ENCODE measurements at places on chromosomes 7 and 10.
A peak's percentile ranks its signal among the peaks of the same experiment; 100 is the strongest.

GRCh38 chr10:81251457-81252115 is 623.4 kb upstream of the NRG3 start:
- no peak for DNase-seq

GRCh38 chr10:12943425-12943824 is 58.1 kb downstream of the CCDC3 start:
- DNase-seq = no peak

GRCh38 chr10:103480521-103480920 is 1.5 kb upstream of the CALHM3 start:
- no peak for DNase-seq

DNA sequence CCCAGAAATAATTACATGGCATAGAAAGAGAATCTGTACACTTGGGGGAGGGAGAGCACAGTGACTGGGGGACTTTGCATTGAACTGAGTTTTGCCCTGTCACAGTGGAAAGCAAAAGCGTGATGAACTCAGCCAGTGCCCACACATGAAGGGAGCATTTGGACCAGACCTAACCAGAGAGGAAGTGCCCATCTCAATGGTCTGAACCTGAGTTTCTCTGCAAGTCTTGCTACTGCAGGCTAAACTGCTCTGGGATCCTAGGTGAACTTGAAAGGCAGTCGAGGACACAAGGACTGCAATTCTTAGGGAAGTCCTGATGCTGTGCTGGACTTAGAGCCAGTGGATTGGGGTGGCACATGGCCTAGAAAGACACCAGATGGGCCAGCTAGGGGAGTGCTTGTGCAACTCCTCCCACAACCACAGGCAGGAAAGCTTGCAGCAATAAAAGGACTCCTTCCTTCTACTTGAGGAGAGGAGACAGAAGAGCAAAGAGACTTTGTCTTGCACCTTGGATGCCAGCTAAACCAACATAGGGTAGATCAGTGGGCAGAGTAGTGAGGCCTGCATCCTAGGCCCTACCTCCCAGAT is 259.0 kb downstream of the GRM8 start:
- no peak for DNase-seq

- no peak for DNase-seq
Observed at GRCh38 chr10:68224810-68225209, 7.1 kb downstream of the ATOH7 start.

GRCh38 chr7:155495440-155496248 is 37.7 kb downstream of the EN2 start:
- DNase-seq = no peak

DNA sequence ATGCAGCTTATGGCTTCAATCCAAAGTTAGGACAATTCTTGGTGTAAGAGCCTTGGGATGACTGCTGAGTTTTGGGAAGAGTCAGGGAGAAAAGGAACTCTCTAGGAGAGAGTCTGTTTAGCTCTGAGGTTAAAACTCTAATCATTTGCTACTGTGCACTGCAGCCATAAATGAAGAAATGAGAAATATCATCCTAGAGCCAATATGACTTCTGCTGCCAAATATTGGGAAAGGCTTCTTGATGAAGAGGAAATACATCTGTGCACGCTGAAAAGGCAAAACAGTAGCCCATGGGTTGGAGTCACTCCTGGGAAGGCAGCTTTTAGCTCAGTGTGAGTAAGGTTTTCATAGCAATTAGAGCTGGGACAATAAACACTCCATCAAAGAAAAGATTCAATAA is 308.8 kb downstream of the SFMBT2 start:
- DNase-seq = no peak

GRCh38 chr10:34506786-34507185 is 308.3 kb downstream of the PARD3 start:
- DNase-seq = no peak

DNA sequence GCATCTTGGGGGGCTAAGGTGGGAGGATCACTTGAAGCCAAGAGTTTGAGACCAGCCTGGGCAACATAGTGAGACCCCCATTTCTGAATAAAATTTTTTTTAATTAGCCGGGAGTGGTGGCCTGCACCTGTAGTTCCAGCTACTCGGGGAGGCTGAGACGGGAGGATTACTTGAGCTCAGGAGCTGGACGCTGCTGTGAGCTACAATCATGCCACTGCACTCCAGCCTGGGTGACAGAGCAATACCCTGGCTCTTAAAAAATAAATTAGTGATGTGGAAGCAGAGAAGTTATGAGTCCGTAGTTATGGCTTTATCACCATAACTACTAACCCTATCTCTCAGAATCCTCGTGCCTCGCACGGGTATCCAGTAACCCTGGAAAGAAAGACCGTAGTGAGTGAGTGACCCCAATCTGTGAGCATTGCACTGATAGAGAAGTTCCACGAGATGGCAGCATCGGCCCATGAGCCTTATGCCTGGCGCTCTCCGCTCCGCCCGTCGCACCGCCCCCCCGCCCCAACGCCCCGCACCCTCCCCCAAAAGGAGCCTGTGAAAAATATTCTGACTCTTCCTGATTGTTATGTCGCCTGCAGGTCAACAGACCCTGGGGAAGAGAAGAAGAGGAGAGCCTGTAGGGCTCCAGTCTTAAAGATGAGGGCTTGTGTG is 4.9 kb upstream of the SLC29A3 start:
- no peak for DNase-seq

DNA sequence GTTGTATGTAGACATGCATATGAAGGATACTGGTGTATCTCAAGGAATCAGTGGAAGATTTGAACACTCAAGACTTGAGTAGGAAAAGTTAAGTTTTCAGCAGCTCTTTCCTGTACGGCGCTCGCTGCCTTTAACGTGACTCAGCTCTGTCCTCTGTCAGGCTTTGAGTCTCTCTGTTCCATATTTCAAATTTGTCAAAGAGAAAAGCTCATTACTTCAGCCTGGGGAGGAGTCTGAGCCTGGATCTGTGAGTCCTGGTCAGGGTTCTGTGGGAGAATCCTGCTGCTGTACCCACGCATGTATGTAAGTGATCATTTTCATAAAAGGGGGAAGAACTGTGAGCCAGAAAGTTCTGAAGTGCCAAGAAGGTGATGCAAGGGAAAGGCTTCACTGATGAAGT is 13.8 kb upstream of the MPP7 start:
- DNase-seq = no peak

- no peak for DNase-seq
Observed at GRCh38 chr10:12902135-12902572, 99.4 kb downstream of the CCDC3 start.

DNA sequence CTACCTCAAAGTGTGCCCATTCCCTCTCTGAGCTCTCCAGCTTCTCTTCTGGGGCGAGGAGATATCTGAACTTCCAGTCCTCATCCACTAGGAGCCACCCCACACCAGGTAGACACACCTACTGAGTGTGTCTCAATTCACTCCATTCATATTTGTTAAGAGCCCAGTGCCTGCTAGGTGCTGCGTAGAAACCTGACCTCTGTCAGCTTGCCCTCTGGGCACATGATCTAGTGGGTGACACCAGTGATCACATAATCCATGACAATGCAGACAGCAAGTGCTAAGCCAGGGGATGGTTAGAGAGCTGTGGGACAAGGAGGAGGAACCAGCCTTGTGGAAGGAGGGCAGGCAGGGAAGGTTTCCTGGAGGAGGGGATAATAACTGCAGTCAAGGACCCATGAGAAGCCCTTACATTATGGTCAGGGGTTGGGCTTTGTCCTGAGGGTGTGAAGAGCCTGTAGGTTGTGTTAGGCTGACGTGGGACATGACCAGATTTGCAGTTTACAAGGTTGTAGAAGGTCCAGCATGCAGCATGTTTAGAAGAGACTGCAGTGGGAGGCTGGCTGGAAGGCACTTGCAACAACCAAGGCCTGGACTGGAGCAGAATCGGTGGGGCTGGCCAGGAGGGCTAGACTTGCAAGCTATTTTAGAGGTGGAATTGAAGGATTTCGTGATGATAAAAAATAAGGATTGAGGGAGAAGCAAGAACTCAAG is 81.8 kb downstream of the COL13A1 start:
- DNase-seq = no peak

- no peak for DNase-seq
Observed at GRCh38 chr10:35888400-35888799, 246.3 kb upstream of the FZD8 start.

GRCh38 chr10:61478621-61479312 is 25.6 kb upstream of the TMEM26 start:
- DNase-seq = no peak

- no peak for DNase-seq
Observed at GRCh38 chr10:117001144-117001543, 3.8 kb downstream of the SHTN1 start.

DNA sequence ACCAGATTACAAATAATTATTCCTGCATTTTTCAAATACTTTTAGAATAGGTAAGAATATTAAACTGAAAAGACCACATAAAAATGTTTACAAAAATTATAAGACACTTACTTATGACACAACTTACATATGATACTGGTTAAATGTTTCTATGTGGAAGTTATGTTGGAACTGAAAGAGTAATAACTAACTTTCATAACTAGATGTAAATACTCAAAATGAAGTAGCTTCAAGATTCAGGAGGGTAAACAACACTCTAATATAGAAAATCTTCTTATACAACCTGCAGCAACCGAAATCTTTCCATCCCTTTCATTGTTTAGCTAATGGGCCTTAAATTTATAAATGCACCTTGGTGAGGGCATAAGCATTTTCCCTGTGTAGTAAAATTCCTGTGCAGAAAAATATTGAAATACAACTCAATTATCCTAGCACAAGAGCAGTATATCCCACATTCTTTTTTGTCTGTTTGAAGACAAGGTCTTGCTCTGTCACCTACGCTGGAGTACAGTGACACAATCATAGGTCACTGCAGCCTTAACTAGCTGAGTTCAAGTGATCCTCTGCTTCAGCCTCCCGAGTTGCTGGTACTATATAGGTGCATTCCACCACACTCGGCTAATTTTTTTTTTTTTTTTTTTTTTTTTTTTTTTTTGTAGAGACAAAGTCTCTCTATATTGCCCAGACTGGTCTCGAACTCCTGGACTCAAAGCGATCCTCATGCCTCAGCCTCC is 14.8 kb upstream of the RNF148 start:
- DNase-seq = no peak

DNA sequence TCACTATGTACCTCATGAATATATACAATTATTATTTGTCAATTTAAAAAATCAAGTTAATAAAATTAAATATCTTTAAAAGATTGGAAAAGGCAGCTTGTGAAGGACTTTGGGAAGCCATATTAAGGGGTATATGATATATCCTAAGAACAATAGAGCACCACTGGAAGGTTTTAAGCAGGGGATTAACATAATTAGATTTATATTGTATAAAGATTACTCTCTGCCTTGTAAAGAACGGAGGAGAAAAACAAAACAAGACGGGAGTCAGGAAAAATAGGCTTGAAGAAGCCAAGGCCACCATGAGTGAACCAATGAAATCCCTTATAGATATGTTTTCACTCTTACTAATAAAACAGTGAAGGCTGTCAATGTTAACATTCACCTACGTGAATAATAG is 11.1 kb upstream of the CNNM1 start:
- DNase-seq = no peak

- no peak for DNase-seq
Observed at GRCh38 chr7:23474829-23475575, 4.7 kb upstream of the IGF2BP3 start.

DNA sequence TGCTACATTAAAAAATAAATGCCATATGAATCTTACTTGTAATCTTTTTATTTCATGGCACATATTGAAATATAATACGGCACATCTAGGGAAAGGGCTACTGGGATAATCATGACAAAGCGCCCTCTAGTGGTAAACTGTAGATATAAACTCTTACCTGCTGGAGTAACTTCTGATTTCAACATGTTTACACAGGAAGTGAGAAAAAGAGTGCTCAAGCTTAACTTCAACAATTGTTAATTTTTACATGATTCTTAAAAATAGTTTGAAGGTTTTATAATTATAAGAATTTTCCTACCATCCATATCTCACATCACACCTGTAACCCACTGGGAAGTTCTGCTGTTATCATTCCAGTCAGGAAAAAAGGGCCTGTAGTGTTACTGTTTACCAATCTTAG is 2.0 kb upstream of the HEPACAM2 start:
- DNase-seq = peak; percentile 31

GRCh38 chr10:93475871-93476270 is 6.3 kb downstream of the MYOF start:
- no peak for DNase-seq

Data from smooth muscle cell of the brain vasculature (primary cell).